ENCODE measurements at places on chromosomes 1 and 21.

- no peak for DNase-seq
Measured at GRCh38 chr1:21331752-21332478, 41.7 kb upstream of the ECE1 start.

DNA sequence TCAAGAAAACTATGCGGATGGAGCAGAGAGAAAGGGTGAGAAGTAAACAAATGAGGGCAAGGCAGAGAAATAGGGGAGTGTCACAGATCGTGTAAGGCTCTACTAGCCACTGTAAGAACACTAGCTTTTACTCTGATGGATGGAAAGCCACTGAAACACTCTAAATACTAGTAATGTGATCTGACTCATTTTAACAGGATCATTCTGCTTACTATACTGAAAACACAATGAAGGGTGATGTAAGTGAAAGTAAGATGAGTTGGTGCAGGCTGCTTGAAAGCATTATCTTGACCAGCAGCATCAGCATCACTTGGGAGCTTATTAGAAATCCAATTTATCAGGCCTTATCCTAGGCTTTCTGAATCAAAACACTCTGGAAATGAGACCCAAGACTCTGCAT, 32.7 kb downstream of the TUT4 start:
- DNase-seq: no peak

GRCh38 chr1:40803902-40804301, 20.3 kb downstream of the KCNQ4 start:
- DNase-seq: no peak

DNA sequence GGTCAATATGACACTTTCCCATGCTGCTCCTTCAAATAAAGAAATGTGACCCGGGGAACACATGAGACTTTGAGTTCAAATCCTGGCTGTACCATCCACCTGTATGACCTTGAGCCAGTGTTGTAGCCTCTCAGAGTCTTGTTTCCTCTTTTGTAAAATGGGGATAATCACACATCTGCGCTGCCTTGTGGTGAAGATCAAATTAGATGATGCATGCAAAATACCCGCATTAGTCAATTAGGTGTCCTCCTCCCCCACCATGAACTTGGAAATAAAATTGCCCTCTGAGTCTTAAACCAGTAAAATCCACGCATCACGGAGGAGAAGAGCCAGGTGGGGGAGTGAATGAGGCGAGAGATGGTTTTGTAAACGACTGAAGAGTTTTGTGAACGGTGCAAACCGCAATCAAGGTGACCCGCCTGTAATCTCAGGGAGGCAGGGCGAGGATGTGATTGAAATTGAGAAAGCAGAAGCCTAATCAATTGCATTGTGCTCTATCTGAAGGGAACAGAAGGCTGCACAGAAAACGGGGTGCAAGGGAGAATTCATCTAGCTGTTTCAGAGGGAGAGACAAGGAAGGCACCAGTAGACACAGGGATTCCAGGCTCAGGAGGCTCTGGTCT, 5.8 kb upstream of the AHDC1 start:
- DNase-seq: no peak

DNA sequence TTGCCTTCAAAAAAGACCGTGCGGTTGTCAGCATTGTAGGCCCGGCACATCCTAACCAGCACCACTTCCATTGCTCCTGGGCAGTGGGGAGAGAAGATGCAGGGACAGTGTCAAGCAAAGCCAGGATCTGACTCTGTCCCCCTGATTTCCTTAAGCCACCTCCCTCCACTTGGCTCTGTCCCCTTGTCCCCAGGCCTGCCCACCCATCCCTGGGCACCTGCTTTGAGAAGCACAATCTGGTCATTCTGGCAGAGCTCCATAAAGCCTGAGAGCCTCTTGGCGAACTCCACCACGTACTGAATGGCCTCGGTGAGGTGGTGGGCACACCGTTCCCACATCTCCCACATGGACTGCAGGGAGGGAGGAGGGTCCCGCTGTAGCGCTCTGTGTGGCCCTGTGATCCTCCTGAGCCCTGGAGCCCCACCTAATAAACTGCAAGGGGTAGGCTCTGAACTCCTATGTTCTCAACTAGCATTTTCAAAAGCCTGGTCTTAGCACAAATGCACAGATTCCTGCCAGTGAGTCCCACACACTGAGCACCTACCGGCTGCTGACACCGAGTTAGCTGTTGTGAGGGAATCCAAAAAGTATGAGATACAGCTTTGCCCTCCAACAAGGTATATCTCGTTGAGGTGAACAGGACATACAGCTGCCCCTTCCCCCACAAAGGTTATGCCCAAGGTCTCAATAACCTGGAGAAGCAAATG, 8.2 kb upstream of the LINGO4 start:
- DNase-seq: no peak

GRCh38 chr21:45139473-45139872, 65.1 kb downstream of the ADARB1 start:
- DNase-seq: no peak

- no peak for DNase-seq
Measured at GRCh38 chr1:223137455-223138085, 5.5 kb downstream of the TLR5 start.

DNA sequence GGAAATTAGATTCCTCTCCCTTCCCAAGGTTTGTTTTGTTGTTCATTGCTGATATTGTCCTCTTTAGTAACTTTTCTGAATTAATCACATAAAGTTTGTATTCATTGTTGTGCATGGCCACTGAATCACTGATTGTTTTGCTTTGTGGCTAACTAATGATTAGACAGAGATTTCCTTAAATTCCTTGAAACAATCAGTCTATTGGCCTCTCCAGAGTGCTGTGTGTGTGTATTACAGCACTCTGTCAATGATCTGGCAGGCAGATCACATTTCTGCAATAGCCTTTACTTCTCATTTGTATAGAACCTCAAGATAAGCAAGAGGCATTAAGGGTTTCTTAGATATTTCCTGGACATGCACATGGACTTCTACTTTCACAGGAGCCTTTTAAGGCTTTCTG, 78.6 kb downstream of the DUSP10 start:
- DNase-seq: no peak

DNA sequence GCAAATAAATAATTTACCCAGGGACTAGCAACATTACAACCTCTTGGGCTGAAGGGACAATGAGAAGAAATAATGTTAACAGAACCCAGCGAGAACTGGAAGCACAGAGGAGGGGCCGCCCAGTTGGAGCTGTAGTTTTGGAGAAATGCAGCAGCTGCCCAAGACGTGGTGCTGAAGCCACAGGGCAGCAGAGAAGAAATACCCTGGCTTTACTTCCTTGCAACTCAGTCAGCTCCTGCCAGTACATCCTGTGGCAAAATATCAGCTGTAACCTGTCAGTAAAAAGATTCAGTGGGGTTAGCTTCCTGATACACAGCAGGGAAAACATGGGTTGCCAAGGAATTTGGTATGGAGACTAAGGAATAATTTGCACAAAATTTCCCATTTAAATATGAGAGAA, 283.6 kb upstream of the USP25 start:
- no peak for DNase-seq

- peak; percentile 63 for DNase-seq
Measured at GRCh38 chr1:6889875-6890480, 104.7 kb downstream of the CAMTA1 start.

- DNase-seq: peak; percentile 75
Measured at GRCh38 chr1:9852410-9853248, 28.9 kb upstream of the CLSTN1 start.

DNA sequence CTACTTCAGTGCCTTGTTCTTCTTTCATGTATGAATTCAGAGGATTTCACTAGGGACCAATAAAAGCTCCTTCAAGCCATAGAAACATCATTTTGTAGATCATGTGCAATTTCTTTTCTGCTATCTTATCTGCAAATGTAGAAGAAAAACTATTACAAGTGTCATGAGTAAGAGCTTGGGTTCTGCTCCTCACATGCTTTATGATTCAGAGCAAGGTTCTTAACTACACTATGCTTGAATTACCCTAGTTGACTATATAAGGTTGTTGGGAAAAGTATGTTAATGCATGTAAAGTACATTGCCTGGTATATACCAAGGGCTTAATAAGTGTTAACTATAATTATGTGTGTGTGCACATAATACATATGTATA, 91.4 kb upstream of the S1PR1 start:
- DNase-seq: no peak

DNA sequence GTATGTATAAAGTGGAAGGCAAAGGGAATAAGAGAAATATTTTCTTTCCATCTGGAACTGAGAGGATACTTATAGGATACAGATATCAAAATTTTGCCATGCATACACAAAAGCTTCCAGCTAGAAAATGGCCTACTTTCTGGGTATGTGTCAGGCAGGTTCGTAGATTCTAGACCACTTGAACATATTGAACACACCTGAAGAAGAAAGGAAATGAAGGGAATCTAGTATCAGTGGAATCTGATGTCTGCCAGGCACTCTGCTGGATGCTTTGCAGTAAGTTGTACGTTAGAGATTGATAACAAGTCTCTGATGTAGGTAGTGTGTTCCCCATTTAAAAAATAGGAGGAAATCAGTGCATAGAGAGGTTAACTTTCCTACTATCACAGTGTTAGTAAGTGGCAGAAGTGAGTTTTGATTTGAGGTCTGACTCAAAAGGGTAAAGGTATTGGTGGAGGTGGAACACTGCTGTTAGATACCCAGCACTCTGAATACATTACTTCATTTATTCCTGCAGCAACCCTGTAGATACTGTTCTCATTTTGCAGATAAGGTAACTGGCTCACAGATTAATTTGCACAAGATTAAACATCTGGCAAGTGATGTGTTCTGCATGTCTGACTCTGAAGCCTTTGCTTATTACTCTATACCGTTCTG, 3.0 kb downstream of the CAMSAP2 start:
- no peak for DNase-seq

DNA sequence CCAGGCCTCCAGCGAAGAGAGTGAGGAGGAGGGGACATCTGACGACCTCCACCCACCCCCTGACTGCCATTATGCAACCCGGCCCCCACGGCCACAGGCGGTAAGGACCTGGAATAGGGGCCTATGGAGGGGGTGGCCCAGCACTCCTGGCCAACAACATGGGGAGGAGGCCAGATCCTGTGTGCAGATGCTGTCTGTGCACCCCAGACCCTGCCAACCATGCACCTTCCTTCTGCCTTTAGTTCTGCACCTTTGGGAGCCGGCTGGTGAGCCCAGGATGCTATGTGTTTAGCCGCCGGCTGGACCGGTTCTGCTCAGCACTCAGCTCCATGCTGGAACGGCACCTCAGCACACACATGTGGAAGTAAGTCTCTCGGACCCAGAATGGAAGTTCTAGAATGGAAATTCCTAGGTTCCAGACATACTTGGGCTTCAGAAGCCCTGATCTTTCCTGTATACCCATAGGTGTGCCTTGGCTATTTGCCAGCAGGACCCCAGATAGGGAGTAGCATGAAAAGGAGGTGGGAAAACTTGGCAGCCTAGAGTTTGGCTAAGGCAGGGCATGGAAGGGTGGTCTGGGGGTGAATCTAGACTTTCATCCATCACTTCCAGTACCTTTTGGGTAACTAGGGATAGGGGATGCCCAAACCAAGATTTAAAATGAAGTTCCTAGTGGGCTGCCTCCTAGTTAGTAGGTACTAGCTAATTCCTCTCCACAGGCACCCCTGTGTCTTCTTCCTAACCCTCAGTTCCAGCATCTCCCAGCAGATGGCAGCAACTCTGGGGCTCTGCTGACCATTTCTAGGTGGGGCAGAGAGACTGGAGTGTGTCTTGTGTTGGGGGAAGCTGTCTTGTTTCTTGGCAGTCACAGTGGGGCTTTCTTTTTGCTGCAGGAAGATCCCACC, 3.6 kb upstream of the CYB561D1 start:
- DNase-seq: peak; percentile 36

- no peak for DNase-seq
Measured at GRCh38 chr1:223834660-223835263, 11.0 kb downstream of the TP53BP2 start.

DNA sequence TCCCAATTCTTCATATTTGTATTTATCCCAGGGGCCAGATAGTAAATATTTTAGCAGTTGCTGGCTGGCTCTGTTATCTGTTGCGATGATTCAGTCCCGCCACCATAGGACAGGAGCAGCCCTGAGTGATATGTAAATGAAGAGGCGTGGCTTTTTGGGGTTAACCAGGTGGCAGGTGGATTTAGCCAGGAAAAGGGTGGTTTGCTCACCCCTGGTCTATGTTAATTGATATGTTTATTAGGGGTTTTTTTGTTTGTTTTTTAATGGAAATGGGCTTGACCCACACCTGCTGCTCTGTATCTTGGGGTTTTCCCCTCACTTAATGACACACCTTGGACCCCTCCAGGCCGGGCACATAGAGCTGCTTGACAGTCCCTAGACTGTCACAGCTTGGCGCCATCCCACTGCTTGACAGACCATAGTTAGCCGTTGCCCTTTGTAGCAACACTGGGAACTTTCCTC, 62.8 kb downstream of the PIK3CD start:
- no peak for DNase-seq

GRCh38 chr1:91490501-91490900, 10.2 kb upstream of the CDC7 start:
- no peak for DNase-seq

- no peak for DNase-seq
Measured at GRCh38 chr1:150563340-150564038, 14.3 kb downstream of the ADAMTSL4 start.

- DNase-seq: no peak
Measured at GRCh38 chr1:12594490-12594889, 23.5 kb downstream of the DHRS3 start.

- DNase-seq: no peak
Measured at GRCh38 chr21:44462834-44463200, 7.5 kb downstream of the LRRC3 start.

DNA sequence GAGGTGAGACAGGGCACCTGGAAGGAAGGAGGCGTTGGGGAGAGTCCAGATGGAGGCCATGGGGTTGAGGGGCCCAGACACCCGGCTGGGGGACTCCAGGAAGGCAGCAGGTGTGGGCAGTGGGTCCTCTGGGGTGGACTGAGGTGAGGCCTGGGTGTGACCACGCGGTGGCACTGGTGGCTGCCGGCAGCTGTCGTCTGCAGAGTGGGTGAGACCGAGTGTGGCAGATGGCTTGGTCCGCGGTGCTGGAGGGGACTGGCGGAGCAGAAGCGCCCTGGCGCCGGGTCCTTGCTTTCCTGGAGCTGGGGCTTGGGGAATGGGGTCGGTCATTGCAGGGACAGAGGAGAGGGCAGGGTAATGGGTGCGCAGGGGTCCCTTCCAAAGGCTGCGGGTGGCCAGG, 12.5 kb downstream of the AGRN start:
- no peak for DNase-seq

GRCh38 chr1:234667600-234668576, 57.9 kb upstream of the IRF2BP2 start:
- DNase-seq: no peak

- DNase-seq: no peak
Measured at GRCh38 chr1:48679859-48680258, 96.8 kb downstream of the BEND5 start.

DNA sequence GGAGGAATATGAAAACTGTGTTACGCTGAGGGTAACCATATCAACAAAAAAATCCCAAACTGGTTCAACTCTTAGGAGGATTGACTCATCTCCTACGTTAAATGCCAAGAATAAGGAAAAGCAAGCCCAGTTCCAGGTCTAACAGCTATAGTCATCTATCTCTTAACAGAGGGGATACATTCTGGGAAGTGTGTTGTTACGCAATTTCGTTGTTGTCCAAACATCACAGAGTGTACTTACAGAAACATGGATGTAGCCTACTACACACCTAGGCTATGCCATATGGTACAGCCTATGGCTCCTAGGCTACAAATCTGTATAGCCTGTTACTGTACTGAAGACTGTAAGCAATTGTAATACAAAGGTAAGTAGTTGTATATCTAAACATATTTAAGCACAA, 23.2 kb upstream of the LRRC52 start:
- DNase-seq: no peak

Data from hippocampal formation (tissue), 2 donors.